ENCODE measurements at places on chromosomes 11 and 22. TPM values are rescaled to one million over a fixed set of nuclear protein-coding genes. Genes with fewer than 3 reads are reported as not detected.

GRCh38 chr22:49547751-49548239 is 279.9 kb downstream of the BRD1 start:
- H3K36me3 ChIP-seq: no peaks in the 10 kb centered on the region
- no peaks in the 10 kb centered on the region for H3K4me1 ChIP-seq
- no peak overlapping the region for H3K27ac ChIP-seq

GRCh38 chr22:17726928-17727897 is 47.1 kb downstream of the BID start:
- no peak overlapping the region for H3K27ac ChIP-seq
- DNase-seq: no peak
- H3K4me3 ChIP-seq: no peak overlapping the region
- peaks cover 5% of the 10 kb centered on the region for H3K4me1 ChIP-seq
- H3K27me3 ChIP-seq: no peaks in the 10 kb centered on the region
- H3K36me3 ChIP-seq: peaks cover 49% of the 10 kb centered on the region

DNA sequence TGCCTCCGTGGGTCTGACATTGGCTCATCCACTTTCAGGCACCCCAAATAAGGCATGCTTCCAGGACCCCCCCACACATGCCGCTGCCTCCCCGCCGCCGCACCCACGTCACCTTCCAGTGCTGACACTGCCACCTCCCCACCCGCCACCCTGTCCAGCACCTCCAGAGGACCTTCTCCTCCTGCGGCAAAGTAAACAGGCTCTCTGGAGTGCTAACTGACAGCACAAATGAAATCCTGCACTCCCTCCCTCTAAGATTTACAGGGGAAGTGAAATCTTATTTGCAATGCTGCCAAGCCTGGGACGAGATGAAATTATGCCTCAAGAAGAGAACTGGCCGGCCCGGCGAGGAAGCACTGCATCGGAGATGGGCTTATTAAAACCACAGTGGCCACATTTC is 35.3 kb downstream of the MACROD1 start:
- H3K4me1 ChIP-seq: no peaks in the 10 kb centered on the region
- H3K4me3 ChIP-seq: no peak overlapping the region
- no peaks in the 10 kb centered on the region for H3K27me3 ChIP-seq
- no peaks in the 10 kb centered on the region for H3K36me3 ChIP-seq

DNA sequence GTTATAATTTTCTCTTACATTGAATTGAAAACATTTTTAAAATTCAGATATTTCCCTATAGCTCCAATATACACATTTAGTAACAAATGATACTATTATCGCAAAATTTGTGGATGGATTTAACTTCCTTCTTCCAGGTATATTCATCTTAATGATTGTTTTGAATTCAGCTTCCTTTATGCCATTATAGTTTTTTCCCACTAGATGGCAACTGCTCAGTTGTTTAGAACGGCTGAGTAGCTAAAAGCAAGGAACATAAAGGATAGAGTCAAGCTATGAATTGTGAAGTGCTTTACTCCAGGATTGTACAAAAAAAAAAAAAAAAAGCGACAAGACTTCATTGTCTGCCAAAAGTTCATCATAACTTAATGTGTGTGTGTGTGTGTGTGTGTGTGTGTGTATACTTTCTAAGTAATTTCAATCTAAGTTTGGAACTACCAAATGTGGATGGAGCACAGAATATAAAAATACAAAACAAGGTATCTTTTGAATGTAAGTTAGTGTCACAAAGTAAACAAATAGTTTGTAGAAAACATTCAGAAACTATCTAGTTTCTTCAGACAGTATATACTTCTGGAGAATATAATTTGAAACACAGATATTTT is 846.4 kb downstream of the DLG2 start:
- no peak for DNase-seq
- no peaks in the 10 kb centered on the region for H3K4me1 ChIP-seq
- no peaks in the 10 kb centered on the region for H3K36me3 ChIP-seq
- no peak overlapping the region for H3K27ac ChIP-seq

- H3K27me3 ChIP-seq: no peaks in the 10 kb centered on the region
- no peaks in the 10 kb centered on the region for H3K36me3 ChIP-seq
- no peak overlapping the region for H3K4me3 ChIP-seq
- H3K27ac ChIP-seq: no peak overlapping the region
- no peak for DNase-seq
Measured at GRCh38 chr11:82465481-82465880, 268.2 kb downstream of the FAM181B start.

DNA sequence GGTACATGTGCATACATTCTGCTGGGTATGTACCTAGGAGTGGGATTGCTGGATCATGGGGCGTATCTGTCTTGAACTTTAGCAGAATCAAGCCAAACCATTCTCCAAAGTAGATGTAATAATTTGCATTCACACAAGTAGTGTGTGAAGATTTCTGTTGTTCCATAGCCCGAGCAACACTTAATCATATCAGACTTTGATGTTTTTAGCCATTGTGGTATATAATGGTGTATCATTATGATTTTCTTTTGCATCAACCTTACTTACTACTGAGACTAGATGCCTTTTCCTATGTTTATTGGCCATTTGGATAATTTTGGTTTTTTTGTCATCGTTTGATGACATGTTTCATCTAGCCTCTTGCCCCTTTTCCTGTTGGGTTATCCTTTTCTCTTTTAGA is 72.0 kb upstream of the TNRC6B start:
- H3K4me3 ChIP-seq: no peak overlapping the region
- DNase-seq: no peak
- no peaks in the 10 kb centered on the region for H3K27me3 ChIP-seq
- H3K36me3 ChIP-seq: no peaks in the 10 kb centered on the region
- no peak overlapping the region for H3K27ac ChIP-seq

The CARD18 gene
- not detected for total RNA-seq

The E2F8 gene
- total RNA-seq: 0.38 TPM

The ASRGL1 gene
- total RNA-seq: 54.8 TPM

The OR8H2 gene
- total RNA-seq: not detected

The OR51B2 gene
- not detected for total RNA-seq

Measured in upper lobe of right lung (tissue), 1 donor.